NCI-H1436 (cell line): ENCODE measurements at places on chromosomes 7 and 10.
A peak's percentile ranks its signal among the peaks of the same experiment; 100 is the strongest.

DNA sequence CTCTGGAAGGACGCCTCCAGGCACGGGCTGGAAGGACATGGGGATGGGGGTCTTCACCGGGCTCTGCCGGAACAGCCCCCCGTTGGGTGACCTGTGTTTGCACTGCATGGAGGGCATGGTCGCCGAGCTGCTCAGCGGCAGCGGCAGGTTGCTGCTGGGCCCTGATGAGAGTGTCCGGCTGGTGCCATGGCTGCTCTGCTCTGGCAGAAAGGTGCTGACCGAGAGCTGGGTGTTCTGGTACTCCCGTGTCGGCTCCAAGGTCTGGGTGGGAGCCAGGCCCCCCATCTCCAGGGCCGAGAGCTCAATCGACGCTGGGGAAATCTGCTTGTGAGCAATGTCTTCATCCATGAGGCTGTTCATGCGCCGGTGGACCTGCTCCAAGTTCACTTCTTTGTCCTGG, 764.3 kb downstream of the GRID1 start:
- DNase-seq: no peak

- DNase-seq: no peak
Observed at GRCh38 chr10:93061594-93062513, 1.3 kb downstream of the CYP26C1 start.

DNA sequence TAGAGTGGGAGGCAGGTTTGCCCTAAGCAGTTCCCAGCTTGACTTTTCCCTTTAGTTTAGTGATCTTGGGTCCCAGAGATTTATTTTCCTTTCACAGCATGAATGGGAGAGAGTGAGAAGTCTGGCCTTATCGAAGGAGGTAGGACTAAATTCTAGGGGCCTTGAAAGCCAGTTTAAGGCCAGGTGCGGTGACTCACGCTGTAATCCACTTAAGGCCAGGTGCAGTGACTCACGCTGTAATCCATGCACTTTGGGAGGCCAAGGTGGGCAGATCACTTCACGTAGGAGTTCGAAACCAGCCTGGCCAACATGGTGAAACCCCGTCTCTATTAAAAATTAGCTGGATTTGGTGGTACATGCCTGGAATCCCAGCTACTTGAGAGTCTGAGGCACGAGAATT, 392.2 kb downstream of the ACTR3B start:
- no peak for DNase-seq

DNA sequence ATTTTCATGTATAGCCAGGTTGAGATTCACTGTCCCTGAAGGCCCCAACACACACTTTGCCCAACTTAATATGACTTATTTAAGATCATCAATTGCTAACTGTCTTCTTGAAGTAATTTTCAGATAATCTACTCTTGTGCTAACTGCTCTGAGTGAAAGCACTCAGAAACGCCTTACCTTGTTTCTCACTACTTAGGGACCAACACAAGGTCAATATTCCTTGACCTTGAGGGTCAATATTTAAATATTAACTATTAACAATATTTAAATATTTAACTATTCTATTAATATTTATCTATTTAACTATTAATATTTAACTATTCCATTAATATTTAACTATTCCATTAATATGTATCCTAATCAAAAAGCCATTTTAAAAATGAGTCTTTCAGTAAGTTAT, 26.0 kb upstream of the HNRNPH3 start:
- no peak for DNase-seq

GRCh38 chr10:62062752-62063512, 161.4 kb downstream of the ARID5B start:
- no peak for DNase-seq

DNA sequence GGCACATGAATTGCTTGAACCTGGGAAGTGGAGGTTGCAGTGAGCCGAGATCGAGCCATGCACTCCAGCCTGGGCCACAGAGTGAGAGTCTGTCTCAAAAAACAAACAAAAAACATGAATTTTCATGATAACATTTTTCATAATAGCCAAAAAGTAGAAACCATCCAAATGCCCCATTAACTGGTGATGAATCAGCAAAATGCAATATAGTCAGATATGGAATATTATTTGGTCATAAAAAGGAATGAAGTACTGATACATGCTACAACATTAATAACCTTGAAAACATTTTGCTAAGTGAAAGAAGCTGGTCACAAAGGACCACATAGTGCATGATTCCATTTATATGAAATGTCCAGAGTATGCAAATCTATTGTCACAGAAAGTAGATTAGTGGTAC, 24.5 kb upstream of the VCL start:
- DNase-seq: no peak

- peak; percentile 45 for DNase-seq
Observed at GRCh38 chr7:121313793-121314676, 14.8 kb upstream of the WNT16 start.

- DNase-seq: no peak
Observed at GRCh38 chr7:84328571-84328970, 134.0 kb upstream of the SEMA3A start.

GRCh38 chr10:91023700-91024398, 103.0 kb upstream of the ANKRD1 start:
- no peak for DNase-seq

- DNase-seq: peak; percentile 42
Observed at GRCh38 chr7:97179454-97180104, 62.1 kb downstream of the SDHAF3 start.
